ENCODE measurements at places on chromosomes 13 and 19.

DNA sequence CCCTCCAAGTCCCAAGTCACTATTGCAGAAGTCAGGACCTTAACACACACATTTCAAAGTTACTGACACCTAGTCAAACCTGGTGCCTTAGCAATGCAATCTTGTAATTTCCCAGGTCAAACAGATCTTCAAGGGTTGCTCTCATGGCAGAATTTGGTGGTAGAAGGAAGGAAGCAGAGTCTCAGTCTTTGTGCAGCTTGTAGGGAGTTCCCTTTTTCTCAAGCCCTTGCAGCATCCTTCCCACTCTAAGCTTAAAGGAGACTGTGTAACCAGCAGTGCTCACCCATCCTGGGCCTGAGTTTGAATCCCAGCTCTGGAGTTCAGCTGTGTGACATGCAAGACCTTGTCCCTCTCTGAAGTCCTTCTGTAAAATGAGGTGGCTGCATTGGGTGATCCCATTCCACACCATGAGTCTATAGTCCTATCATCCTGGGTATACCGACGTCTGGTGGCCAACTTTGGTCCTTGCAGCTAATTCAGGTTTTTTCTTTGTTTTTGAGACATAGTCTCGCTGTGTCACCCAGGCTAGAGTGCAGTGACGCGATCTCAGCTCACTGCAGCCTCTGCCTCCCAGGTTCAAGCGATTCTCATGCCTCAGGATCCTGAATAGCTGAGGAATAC, 9.8 kb downstream of the SIGLEC10 start:
- no peak for DNase-seq

GRCh38 chr19:47037766-47038165, 10.7 kb downstream of the TMEM160 start:
- DNase-seq = no peak

DNA sequence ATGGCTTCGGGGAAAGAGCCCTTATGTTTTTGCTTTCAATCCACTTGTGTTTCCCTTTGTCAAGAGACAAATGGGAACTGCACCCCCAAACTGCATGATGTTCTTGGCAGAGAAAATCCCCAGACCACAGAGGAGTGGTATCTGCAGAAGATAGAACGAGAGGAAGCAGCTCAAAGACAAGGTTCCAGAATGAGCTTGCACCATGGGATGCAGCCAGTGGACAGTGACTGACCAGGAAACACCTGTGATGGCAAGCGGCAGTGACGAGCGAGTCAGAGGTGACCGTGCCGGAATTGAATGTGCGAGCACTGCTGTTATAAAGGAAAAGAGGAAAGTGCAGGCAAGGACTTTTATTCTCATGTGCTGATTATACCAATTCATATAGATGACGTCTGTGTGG, 46.3 kb downstream of the IRS2 start:
- peak; percentile 71 for DNase-seq

DNA sequence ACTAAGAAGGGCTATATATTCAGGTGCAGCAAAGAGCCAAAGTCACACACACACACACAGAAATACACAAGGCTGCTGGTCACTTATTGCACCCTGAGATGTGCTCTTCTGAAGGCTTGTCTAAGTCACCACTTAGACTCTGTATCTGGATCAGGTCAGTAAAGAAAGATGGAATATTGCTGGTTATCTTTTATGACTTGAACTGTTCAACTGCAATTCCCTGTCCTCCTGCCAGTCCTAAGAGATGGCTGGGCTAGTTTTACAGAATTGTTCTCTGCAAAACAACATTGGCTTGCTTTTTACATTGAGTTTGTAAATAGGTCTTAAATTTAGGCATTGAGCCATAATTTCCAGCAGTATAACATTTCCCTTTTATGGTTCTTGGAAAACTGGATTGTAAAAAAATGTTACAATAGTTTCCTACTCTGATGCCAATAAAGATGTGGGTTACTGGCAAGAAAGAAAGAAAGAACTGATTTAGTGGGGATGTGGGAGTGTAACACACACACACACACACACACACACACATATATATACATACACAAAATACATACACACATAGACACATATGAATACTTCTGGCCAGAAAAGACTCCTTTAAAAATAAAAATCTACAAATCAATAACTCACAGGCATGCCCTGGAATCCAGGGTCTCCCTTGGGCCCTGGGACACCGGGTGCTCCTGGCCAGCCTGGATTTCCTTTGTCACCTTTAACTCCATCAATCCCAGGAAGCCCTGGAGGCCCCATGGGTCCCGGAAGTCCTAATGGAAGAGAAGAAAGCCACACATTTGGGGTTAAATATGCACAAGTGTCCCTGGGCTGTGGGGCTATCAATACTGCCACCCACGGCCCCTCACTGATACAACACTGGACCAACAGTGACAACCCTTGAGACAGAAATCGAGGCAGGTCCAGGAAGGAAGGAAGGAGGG, 137.7 kb downstream of the COL4A1 start:
- no peak for DNase-seq

GRCh38 chr13:51645154-51645650, 60.9 kb downstream of the WDFY2 start:
- peak; percentile 33 for DNase-seq

DNA sequence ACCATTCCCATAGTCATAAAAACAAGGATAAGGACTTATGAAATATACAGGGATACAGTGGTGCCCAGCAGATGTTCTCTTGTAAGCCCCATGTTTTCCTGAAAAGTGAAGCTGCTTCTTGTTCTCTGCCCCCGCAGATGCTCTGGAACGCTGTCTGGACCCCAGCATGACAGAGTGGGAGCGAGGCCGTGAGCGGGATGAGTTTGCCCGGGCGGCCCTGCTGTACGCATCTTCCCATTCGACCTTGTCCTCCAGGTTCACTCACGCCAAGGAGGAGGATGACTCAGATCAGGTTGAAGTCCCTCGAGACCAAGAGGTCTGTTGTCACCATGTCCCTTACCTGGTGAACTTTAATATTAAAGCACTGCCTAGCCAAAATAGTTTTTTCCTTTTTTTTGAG, 20.3 kb upstream of the WDR88 start:
- no peak for DNase-seq

DNA sequence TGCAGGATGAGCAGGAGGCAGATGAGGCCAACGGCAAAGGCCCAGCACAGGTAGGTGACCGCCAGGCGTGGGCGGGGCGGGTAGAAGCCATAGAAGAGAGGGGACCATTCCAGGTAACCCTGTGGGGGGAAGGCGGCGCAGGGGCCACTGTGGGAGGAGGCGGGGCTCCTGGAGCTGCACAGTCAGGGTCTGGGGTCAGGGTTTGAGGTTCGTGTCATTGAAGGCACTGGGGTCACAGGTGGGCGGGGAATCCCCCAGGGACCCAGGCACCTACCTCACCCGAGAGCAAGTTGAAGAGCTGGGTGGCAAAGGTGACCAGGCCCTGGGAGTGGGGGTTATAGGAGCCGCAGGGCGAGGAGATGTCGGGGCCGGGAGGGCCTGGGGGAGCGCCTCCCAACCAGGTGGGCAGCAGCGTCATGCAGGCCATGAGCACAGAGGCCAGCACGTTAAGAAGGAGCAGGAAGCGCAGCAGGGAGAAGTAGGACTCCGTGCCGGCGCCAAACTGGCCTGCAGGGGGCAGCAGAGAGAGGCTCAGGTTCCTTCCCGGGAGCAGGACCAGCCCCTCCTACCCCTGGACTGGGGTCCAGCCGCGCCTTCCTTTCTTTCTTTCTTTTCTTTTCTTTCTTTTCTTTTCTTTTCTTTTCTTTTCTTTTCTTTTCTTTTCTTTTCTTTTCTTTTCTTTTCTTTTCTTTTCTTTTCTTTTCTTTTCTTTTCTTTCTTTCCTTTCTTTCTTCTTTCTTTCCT, 4.6 kb downstream of the TMC4 start:
- DNase-seq = peak; percentile 93

Measured in SJSA1 (cell line).